ENCODE measurements at places on chromosomes 16 and 17.

DNA sequence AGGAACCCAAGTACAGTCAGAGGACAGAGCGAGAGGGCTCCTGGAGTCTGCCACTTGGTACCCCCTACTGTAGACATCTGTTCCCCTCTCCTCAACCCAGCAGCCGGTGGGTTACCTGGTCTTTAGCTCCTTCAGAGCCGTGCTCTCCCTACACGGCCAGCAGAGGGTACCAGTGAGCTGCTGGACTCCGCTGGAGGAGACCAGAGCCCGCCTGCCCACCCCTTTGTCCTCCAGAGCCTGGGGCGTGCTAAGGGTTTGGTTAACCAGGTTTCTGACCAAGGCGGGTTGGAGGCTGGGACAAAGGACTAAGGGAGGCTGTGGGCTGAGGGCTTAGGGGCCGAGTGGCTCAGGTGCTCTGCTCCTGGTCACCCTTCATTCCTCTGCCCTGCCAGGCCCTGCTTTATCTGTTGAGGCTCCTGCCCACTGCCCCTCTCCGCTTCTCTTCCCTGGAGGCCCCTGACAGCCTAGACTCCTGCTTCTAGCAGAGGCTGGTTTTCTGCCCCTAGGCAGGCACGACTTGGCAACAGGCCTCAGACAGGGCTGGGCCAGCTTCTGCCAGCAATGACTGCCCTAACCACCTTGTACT, 2.7 kb upstream of the HSD11B2 start:
- DNase-seq: peak; percentile 63

DNA sequence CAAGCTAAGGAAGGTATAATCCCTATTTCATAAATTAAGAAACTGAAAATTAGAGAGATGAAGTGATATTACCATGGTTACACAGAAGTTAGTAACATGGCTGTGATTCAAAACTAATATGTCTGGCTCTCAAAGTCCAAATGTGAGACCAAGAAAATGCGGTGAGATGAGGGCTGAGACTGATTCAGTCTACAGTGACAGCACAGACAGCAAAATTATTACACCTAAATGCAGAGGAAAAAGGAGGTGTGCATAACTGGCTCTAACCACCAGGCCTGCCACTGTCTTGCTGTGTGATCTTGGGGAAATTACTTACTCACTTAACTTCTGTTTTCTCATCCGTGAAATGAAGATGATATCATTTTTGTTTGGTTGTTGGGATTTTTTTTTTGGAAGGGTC, 270.0 kb upstream of the SOX9 start:
- no peak for DNase-seq

GRCh38 chr17:41483991-41484826, 3.3 kb upstream of the KRT35 start:
- DNase-seq: no peak

DNA sequence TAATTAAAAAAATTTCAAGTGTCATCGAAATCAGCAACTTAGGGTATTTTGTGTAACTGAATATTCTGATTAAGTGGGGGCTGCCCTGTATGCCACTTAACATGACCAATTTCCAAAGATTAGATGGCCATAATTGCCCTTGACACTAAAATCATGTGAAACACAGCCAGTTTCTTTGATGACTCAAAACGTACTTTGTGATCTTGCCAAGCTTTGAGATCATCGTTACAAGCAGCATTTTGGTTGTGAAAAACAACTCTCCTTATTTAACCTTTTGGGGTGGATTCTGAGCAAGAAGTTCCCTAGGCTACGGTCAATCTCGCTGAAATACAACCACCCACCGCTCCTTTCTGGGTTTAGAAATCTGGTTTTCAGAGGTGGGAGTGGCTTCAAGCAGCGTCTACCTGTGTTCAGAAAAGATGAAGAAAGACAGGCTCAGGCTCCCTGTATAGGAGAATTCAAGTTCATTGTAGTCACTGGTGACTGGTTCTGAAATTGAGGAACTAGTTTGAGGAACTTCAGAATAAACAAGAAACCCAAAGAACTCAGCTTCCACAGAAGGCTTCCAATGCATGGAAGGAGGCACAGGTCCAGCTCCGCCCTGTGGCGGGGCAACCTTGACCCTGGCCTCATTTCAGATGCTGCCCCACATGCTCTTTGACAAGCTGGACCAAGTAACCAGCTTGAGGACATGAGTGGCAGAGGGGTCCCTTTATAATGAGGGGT, 9.4 kb downstream of the MAP3K14 start:
- no peak for DNase-seq

DNA sequence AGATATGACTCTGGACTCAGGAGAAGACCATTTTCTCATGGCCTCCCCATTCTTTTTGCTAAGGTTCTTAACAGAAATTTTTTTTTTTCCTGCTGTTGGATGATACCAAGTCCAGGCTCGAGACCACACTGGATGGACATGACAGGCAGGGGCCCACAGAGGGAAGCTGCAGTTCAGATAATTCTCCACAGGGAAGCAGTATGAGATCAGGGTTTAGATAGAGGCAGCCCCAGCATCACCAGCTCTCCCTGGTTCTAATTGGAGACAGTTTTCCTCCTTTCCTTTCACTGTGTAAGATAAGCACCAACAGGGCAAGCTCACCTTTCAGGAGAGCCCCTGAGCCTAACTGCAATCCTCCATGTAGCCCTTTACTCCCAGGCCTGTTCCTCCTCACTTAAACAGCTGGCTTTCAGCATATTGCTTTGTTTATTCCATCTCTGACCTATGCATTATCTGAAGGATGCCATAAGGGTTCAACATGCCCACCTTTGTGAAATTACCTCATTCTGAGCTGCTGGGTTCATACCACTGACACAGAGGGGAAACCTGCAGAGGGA, 108.1 kb downstream of the SNX11 start:
- no peak for DNase-seq

GRCh38 chr17:68511254-68511670, 968 bp upstream of the PRKAR1A start:
- no peak for DNase-seq

GRCh38 chr17:82929011-82929622, 89.3 kb upstream of the ZNF750 start:
- no peak for DNase-seq

DNA sequence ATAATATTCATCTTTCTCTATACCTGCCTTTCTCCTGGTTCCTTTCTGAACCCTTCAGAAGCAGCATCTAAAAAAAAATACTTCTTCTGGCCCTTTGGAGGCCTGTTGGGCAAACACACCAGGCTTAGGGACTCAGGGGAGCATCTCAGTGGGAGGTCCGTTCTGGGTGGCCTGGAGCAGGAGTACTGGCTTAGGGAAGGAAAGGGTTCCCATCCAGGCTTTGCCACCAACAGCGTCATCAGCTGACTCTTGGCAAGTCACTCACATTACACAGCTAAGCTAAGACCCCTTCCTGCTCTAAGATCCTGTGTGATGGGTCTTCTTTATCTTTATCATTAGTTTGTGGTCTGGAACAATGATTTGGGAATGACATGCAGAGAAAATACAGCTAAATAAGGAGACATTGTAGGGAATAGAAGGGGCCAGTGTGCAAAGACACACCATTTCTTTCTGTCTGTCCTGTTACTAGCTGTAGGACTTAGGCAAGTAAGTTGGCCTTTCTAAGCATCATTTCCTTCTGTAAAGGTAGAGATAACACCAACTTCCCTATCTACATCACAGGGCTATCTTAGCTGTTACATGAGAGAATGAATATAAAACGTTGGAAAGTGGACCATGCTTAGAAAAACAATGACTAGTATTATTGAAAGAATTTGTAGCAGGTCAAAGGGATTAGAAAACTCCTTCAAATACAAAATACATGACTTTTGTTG, 9.9 kb downstream of the PCTP start:
- no peak for DNase-seq

DNA sequence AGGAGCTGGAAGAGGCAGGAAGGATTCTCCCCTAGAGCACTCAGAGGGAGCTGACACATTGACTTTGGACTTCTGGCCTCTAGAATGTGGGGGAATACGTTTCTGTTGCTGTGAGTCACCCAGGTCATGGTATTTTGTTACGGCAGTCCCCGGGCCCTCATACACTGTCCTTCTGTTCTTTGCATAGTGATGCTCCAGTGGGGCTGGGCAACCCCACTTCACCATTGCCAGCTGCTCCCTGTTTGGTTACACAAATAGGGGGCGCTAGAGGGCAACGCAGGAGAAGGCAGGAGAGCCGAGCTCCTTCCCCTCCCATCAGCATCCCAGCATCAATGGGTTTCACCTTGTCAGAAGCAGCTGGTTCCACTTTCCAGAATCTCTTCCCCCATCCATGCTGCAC, 257.7 kb upstream of the FOXF1 start:
- DNase-seq: peak; percentile 62

- no peak for DNase-seq
These were observed 21.1 kb downstream of the KATNB1 start for GRCh38 chr16:57756424-57757325.

GRCh38 chr17:64327201-64327930, 63.3 kb downstream of the PECAM1 start:
- no peak for DNase-seq

GRCh38 chr17:80857756-80858171, 133.9 kb upstream of the CHMP6 start:
- no peak for DNase-seq

DNA sequence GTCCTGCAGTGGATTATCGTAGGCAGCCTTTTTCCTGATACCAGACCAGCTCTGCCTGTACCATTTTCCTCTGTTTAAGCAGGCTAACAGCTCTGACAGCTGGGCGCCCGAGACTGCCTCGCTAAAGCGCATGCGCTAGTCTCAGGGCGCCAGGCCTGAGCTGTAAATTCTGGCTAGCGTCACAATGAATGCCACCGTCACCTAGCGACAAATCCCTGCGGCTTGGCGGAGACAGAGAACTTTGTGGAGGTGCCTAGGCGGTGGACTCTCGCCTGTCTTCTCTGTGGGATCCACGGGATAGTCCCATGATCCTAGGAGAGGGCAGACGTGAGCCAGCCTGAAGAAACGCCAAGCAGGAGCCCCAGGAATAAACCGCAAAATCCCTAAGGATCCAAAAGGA, 573.9 kb downstream of the KCNJ18 start:
- DNase-seq: no peak

- no peak for DNase-seq
These were observed 108.5 kb downstream of the CACNG3 start for GRCh38 chr16:24364596-24364995.

DNA sequence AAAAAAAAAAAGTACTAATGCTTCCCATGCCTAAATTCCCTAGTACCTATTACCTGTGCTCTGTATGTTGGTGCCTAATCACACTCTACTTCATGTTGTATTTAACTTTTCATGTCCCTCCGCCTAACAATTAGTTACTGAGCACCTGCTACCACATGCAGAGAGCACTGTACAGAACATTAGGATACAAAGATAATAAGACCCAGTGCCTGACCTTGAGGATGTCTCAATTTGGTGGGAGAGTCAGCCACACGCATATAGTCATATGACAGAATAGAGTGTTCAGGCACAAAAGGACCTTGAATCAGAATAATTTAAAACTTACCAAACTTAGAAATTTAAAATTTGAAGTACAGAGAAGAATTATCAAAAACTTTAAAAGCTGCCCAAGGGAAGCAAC, 42.1 kb downstream of the USP31 start:
- no peak for DNase-seq

- no peak for DNase-seq
These were observed 47.4 kb upstream of the ATF7IP2 start for GRCh38 chr16:10338426-10338825.

DNA sequence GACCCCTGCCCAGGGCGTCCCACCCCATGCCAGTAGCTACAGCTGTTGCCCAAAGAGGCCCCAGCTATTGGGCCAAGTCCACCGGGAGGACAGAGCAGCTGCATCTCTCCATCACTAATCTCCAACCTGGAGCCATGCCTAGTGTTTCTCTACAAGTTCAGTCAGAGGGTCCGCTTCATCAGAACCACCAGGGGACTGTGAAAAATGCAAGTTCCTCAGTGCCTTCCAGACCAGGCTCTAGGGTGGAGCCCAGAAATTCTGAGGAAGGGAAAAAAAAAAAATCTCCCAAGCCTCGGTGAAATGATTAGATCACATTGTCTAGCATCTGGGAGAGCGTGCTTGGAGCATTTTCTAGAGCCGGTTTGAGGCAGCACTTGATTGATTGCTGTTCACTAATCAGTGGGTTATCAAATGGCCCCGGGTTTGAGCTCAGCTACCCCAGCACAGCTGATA, 22.4 kb upstream of the HERPUD1 start:
- DNase-seq: no peak

GRCh38 chr16:49458656-49459445, 85.2 kb downstream of the C16orf78 start:
- no peak for DNase-seq

GRCh38 chr17:41394254-41394996, 3.0 kb downstream of the KRT31 start:
- no peak for DNase-seq

- DNase-seq: no peak
These were observed 189.2 kb upstream of the AXIN2 start for GRCh38 chr17:65750631-65751115.

DNA sequence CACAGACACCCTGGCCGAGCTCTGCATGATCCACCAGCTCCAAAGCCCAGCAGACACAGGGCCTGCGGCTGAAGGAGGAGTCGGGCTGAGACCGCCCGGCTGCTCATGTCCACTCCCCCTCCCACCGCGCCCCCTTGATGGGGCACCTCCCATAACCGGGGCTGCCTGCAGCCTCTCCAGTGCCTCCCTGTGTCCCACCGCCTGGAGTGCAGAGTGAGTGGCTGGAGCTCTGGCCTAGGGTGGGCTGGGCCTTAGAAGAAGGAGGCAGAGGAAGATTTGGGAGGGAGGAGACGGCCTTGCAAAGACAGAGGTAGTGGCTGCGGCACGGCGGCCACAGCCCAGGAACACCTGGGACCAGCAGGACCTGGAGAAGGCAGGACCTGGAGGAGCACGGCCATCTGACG, 4.0 kb downstream of the CBFA2T3 start:
- no peak for DNase-seq

GRCh38 chr17:58352596-58353388, 791 bp upstream of the SUPT4H1 start:
- DNase-seq: no peak

- DNase-seq: no peak
These were observed 139.3 kb downstream of the ANKFN1 start for GRCh38 chr17:56292578-56292977.

GRCh38 chr16:67931712-67932461, at the start of gene CTRL:
CTRL (minus strand) TSS chr16:67931862; CDS start chr16:67931852, 10 bp downstream.
- no peak for DNase-seq

DNA sequence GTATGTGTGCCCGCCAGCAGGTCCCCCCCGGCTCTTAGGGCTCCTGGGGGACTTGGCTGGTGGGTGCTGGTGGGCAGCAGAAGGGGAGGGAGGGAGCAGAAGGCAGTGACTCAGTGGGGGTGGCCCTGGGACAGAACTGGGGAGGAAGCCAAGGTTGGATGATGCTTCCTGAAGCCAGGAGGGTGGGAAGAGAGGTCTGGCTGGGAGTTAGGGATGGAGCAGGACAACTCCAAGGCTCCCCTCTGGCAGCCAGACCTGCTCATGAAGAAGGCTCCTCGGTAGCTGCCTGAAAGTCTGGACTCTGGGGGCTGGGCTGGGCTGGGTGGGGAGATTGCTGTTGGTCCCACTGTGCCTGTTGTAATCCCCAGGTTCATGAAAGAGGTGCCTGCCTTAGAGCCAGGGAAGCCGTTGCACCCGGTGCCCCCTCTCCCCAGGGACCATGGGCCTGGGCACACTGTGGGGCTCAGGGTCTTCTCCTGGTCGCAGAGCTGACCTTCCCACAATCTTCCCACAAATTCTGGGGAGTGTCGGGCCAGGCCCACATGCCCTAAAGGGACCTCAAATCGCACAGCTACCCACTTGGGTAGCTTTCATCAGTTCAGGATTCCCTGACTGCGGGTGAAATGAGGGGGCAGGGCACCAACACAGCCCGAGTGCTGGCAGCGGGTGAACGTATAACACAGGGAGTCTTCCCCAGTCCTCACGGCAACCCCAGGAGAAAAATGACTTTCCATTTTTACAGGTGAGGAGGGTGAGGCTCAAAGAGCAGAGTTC, 1.1 kb upstream of the PLEKHG4 start:
- DNase-seq: no peak
